ENCODE measurements at places on chromosomes 3 and 15.

- no peaks in the 10 kb centered on the region for H3K36me3 ChIP-seq
- H3K4me3 ChIP-seq = no peak overlapping the region
- no peak for DNase-seq
- no peaks in the 10 kb centered on the region for H3K4me1 ChIP-seq
- H3K27ac ChIP-seq = no peak overlapping the region
These were observed 64.8 kb upstream of the SATB1 start for GRCh38 chr3:18489939-18490338.

DNA sequence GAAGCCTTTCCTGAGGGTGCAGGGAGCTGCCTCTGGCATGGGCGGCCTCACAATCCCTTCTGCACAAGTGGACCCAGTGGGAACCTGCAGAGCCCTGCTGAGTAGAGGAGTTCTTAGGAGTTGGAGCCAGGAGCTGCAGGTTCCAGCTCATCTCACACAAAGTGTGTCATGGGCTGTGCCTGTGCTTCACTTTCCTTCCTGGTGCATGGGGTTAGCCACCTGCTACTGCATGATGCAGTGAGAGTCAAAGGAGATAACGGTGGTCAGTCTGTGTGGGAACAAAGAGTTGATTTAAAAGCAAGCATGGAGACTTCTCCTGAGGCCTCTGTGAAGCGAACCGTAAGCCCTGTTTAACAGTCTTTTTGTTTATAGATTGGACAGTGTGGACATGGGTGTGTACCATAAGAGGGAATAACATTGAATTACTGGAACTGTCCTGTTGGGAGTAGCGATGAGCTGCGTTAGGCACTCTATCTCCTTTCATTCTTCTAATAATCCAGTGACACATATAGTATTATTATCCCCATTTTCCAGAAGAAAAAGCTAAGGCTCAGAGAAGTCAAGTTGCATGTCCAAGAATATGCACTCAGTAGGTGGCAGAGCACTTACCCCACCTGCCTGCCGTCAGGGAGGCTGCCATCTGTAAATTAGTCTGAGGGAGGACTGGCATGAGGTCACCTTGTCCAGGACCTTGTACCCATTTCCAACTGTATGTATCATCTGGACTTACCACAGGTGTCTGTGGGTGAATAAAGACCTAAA is 68.7 kb upstream of the PRR23C start:
- H3K36me3 ChIP-seq = no peaks in the 10 kb centered on the region
- no peaks in the 10 kb centered on the region for H3K4me1 ChIP-seq
- no peaks in the 10 kb centered on the region for H3K27me3 ChIP-seq

DNA sequence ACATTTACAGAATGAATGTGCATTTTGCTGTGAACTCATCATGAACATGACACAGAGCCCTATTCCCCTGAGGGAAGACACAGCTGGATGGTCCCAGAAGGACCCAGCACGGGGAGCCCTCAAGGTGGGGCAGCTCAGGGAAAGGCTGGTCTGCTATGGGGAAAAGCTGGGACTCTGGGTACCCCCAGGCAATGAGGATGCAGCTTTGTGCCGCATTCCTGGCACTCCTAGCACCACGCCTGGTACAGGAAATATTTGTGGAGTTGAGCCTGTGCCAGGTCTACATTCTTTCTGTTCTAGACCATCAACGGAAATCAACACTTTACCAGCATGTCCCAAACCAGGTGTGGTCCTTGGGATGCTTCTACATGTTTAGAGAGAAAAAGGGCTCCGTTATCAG is 74.0 kb downstream of the SRGAP3 start:
- H3K27ac ChIP-seq = no peak overlapping the region
- H3K4me3 ChIP-seq = no peak overlapping the region
- no peak for DNase-seq
- H3K4me1 ChIP-seq = peaks cover 64% of the 10 kb centered on the region
- H3K36me3 ChIP-seq = no peaks in the 10 kb centered on the region

- H3K27me3 ChIP-seq = no peaks in the 10 kb centered on the region
- no peak overlapping the region for H3K4me3 ChIP-seq
- H3K4me1 ChIP-seq = peaks cover 54% of the 10 kb centered on the region
These were observed 6.1 kb downstream of the VIPR1 start for GRCh38 chr3:42508562-42508961.

GRCh38 chr3:189361103-189361835 is 189.5 kb downstream of the TPRG1 start:
- H3K4me3 ChIP-seq = no peak overlapping the region
- H3K4me1 ChIP-seq = peaks cover under 1% of the 10 kb centered on the region
- DNase-seq = no peak

DNA sequence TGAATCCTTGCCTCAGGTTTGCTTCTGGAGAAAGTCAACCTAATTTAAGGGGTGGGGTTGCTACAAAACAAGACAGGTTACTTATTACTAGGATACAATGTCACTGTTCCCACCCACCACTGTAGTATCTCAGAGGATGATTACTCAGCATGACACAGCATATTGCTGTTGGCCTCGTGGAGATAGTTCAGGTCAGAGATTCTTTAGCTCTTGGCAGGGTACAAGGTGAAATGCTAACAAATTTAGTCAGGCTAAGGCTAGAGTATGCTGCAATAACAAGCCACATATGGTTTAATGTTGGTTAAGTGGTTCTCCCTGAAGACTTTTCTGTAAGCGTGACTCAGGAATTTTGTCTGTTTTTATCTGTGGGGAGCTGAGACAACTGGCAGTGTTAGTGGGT is 161.8 kb downstream of the EDEM1 start:
- H3K27me3 ChIP-seq = no peaks in the 10 kb centered on the region
- H3K4me1 ChIP-seq = no peaks in the 10 kb centered on the region
- no peak overlapping the region for H3K4me3 ChIP-seq

DNA sequence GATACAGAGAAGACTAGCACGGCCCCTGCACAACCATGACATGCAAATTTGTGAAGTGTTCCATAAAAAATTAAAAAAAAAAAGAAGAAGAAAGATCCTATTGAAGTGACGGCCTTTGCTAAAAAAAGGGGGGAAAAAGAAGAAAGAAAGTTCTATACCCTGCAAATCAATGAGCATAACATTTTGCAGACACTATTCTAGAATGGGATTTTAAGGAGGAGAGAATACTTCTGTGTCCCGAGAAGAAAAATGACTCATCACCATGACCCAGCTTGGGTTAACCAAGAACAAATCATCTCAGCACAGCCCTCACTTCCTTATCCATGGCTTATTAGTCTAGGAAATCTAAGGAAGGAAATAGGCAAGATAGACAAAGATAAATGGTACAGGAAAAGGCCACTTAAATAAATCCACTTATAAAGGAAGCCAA is 7.4 kb upstream of the SH3BP5 start:
- H3K4me1 ChIP-seq = peaks cover 6% of the 10 kb centered on the region
- no peaks in the 10 kb centered on the region for H3K36me3 ChIP-seq
- H3K4me3 ChIP-seq = no peak overlapping the region
- no peak overlapping the region for H3K27ac ChIP-seq
- DNase-seq = no peak
- no peaks in the 10 kb centered on the region for H3K27me3 ChIP-seq

GRCh38 chr15:87362531-87362930 is 894.0 kb downstream of the NTRK3 start:
- H3K4me3 ChIP-seq = no peak overlapping the region
- no peaks in the 10 kb centered on the region for H3K36me3 ChIP-seq
- no peak for DNase-seq

GRCh38 chr3:133620066-133620784 is 41.5 kb downstream of the TOPBP1 start:
- no peak for DNase-seq
- H3K4me3 ChIP-seq = no peak overlapping the region
- no peak overlapping the region for H3K27ac ChIP-seq
- H3K36me3 ChIP-seq = peaks cover 5% of the 10 kb centered on the region
- no peaks in the 10 kb centered on the region for H3K4me1 ChIP-seq
- no peaks in the 10 kb centered on the region for H3K27me3 ChIP-seq

- peaks cover 8% of the 10 kb centered on the region for H3K4me1 ChIP-seq
- no peaks in the 10 kb centered on the region for H3K27me3 ChIP-seq
- no peak overlapping the region for H3K4me3 ChIP-seq
- no peak overlapping the region for H3K27ac ChIP-seq
- no peaks in the 10 kb centered on the region for H3K36me3 ChIP-seq
These were observed 3.6 kb upstream of the MRAS start for GRCh38 chr3:138344754-138345153.

DNA sequence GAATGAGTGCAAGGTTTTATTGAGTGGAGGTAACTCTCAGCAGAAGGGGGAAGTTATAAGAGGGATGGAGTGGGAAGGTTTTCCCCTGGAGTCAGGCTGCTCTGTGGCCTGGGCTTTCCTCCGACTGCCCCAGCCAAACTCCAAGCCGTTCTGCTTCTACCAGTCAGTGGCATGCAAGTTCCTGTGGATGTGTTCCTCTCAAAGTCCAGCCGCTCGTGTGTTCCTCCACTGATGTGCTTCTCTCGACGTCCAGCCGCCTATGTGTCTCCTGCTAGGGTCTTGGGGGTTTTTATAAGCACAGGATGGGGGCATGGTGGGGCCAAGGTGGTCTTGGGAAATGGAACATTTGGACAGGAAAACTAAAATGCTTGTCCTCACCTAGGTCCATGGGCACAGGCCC is 9.0 kb upstream of the U2SURP start:
- H3K27ac ChIP-seq = no peak overlapping the region
- no peaks in the 10 kb centered on the region for H3K27me3 ChIP-seq
- no peaks in the 10 kb centered on the region for H3K36me3 ChIP-seq
- H3K4me3 ChIP-seq = no peak overlapping the region
- no peak for DNase-seq

DNA sequence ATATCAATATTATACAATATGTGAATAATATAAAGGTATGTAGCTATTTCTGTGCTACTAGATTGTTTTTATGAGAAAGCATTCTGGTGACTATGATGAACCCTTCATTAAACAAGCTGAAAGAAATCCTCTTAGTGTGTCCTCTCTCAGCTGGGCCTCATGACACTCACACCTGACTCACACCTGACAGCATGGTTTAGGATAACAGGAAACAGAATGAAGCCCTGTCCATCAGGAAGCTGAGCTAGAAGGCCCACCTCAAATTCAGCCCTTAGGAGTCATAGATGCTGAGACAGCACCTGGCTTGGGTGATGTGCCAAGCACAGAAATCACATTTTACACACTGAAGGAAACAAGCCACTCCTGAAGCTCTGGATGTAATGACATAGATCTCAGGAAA is 30.8 kb downstream of the CHCHD4 start:
- DNase-seq = no peak
- H3K27me3 ChIP-seq = no peaks in the 10 kb centered on the region
- H3K36me3 ChIP-seq = no peaks in the 10 kb centered on the region
- H3K27ac ChIP-seq = no peak overlapping the region
- no peaks in the 10 kb centered on the region for H3K4me1 ChIP-seq

DNA sequence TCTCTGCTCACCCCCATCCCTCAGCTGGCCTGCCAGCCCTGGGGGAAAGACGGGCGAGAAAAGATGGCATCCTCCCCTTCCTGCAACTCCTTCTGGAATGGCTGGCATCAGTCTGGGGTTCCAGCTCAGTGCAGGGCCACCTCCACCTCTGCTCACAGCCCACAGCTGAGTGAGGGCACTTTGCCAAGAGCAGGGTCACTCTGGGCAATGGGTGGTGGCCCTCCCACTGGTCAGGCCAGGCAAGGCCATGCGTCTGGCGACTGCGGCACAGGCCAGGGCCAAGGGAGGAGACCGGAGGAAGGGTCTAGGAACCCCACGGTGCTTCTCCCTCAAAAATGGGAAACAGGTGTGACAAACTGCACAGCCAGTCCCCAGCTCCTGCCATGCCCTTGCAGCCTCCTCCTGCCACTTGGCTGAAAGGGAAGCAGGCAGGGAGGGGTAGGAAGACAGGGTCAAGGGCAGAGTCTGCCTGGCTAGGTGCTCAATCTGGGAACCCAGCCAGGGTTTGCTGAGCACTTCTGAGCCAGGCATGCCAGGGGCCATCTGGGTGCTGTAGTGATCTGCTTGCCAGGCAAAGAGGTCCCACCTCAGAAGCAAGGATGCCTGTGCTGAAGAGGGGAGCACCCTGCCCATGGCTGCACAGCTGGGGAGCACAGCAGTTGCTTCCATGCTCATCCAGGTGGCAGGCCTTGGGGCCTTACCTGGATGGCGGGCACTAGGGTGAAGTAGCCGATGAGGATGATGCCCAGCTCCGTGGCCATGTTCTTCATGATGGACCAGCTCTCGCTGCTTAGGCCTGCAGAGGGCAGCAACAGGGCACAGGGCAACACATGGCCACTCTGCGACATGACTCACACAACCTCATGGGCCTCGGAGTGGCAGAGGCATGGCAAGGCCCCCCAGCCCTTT is 41.2 kb downstream of the PTPN23 start:
- H3K4me1 ChIP-seq = peaks cover 12% of the 10 kb centered on the region
- no peak overlapping the region for H3K4me3 ChIP-seq
- peaks cover 33% of the 10 kb centered on the region for H3K36me3 ChIP-seq
- H3K27me3 ChIP-seq = no peaks in the 10 kb centered on the region

Measured in esophagus squamous epithelium (tissue), 5 donors.